Activated effector memory CD4-positive, alpha-beta T cell treated with Interleukin-2 at 50 U/mL for 16 hours (primary cell): ENCODE measurements at places on chromosomes 12 and 14.

DNA sequence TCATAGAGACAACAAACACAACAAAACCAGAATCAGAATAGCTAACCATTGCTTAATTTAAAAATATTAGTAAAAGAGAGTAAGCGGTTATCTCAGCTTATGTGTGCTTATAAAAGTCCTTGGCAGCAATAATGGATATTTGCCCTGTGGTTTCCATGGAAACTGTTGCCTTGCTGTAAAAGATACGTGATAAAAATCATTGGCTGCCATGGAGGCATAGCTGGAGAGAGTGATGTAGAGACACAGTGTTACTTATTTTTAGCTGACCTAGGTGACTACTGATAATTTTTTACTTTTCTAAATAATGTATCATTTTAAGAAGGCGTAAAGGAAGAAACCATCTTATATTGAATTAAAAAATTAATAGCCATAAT lies 92.9 kb downstream of the ERC1 start:
- no peak for DNase-seq

DNA sequence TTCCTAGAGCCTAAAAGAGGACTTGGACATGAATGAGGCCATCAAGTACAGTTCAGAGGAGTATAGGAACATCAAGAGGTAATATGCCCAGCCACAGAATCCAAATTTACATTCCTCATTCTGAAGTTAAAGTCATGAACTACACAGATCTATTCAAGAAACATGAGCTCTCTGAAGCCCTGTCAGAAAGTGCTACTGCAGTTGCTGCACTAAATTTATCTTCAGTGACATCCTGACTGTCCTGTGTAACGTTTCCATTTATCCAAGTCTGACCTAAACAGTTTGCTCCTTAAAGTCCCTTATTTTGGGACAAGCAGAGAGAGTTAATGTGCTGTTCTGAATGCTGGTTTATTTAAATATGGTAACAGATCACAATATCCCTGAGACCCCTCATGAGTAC lies 28.2 kb downstream of the NEK9 start:
- no peak for DNase-seq

- DNase-seq: no peak
Observed at GRCh38 chr14:85417396-85417795, 112.5 kb upstream of the FLRT2 start.

GRCh38 chr12:15899282-15899870 lies 11.8 kb upstream of the DERA start:
- no peak for DNase-seq

DNA sequence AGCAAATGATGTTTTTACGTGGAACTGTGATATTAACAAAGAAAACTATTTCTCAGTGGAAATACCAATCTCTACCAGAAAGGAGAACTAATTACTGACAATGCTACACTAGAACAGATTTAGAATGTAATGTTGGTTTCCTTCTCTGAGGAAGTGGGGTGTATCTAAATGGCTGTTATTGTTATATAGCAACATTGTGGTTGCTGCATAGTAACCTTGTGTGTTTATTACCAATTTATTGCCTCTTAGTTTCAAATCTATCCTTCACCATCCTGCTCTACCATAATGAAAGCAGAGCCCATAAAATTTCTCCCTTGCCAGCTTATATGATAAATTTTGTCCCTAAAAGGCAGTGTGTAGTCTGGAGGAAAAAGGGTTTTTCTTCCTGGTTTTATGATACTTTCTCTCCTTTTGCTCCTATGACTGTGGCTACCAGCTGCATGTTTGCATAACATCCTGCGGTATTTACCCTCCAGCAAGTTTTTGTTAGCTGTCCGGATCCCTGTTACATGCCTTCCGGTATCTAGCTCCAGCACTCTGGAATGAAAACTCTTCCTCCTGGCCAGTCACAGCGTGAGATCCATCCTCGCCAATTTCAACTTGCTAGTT lies 5.7 kb upstream of the KLRK1 start:
- DNase-seq: no peak

- no peak for DNase-seq
Observed at GRCh38 chr14:68479247-68479646, 313.6 kb downstream of the ZFP36L1 start.

DNA sequence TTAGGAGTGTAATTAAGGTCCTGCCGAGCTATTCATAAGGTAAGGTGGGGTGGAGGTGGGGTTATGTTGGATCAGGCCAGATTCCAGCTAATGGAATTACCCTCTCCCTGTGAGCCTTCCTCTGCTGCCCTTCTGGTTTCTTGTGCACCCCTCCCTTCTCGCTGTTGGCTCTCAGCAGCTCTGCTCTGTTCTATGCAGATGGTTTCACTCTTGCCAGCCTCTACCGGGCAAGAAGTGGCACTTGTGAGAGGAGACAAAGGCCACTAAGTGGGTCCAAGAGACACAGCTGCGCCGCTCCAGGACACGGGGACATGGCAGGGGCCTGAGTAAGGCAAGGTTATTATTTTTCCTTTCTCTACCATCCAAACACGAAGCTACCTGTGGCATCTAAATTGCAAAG lies 334.4 kb downstream of the EMP1 start:
- DNase-seq: no peak

DNA sequence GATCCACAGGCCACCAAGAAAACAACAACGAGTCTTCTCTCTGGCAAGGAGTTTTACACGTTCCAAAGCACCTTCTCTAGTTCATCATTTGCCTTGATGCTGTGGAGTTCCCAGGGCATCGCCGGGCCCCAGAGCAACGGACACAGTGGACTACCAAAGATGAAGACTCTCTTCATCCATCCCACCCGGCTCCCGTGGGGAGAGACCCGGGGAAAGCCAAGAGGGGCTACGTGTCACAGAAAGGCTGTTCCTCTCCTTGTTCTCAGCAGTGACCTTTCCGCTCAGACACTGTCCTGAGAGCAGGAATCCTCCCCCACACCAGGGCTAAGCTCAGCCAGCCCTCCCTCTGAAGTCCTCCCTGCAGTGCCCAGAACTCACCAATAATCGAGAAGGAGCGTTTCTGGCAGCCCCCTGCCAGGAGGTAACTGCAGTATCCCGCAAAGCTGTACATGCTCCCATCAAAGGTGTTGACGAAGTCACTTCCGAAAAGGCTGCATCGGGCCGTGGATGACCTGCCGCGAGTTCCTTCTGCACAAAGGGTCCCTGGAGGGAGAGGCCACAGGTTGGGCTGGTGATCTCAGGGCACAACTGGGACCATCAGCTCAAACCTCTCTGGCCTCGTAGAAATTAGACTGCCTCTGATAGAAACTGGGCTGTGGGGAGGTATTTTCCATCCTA lies 3.5 kb downstream of the VWF start:
- DNase-seq: no peak

DNA sequence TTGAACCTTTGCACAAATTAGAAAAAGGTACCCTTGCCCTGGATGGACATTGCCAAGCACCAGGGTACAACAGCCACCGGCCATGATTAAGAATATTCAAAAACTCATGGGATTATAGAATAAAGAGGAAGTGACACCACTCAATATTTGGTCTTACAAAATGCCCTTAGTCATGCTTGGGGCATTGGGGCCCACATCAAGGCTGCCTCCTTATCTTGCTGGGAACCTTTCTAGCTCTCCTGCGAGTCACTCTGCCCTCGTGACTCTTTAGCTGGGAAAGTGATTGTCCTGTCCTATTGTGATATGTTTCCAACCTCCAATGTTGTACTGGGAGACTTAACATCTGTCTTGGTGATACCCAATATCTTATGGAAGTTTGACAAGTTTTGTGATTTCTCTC lies 57.8 kb downstream of the GTF2A1 start:
- DNase-seq: no peak

DNA sequence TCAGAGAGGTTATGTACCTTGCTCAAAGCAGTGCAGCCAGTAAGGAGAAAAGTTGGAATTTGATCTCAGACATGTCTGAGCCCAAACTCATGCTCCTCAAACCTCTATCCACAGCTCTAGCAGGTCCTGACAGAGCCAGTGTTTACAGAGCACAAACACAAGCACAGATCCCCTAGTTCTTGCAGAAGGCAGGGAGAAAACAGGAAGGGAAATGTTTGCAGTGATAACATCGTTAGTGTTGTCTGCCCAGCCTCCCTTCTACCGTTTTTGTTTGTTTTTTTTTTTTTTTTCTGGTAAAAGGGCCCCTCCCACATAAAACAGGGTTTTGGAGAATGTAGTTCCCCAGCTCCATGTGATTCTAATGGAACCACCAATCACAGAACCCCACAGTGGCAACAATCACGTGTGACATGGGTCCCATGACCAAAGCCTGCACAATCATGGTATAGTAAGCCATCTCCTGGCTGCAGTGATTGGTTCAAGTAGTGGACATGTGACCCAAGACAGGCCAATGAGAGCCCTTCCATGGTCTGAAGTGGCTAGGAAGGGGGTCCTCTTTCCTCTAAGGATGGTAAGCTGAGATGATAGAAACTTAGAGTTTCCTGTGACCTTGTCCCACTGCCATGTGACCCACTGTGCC lies 513.4 kb downstream of the MED13L start:
- no peak for DNase-seq

- DNase-seq: peak; percentile 62
Observed at GRCh38 chr12:123075646-123076171, 75.2 kb downstream of the PITPNM2 start.

GRCh38 chr14:64632056-64632455 lies 72.2 kb upstream of the PLEKHG3 start:
- no peak for DNase-seq

GRCh38 chr12:106154751-106155273 lies 16.1 kb upstream of the NUAK1 start:
- no peak for DNase-seq

DNA sequence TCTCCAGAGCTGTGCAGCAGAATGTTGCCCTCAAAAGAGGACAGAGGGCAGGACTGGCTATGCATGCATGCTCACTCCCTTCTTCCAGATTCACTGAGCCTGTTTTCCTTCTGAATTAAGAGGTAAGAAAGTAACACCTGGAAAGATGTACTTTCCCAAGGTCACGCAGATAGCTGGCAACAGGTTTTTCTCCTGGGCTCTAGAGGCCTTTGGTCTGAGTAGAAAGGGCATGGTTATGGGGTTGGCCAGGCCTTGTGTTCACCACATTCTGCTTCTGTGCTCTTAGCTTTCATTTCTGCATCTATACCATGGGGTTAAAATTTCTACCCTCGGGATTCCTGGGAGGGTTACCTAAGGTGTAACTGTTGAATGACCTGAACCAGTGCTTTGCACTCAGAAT lies 57.5 kb downstream of the RASSF3 start:
- no peak for DNase-seq

- no peak for DNase-seq
Observed at GRCh38 chr14:75182821-75183220, 6.4 kb upstream of the TMED10 start.

- DNase-seq: no peak
Observed at GRCh38 chr12:101929365-101930041, 52.1 kb downstream of the DRAM1 start.

DNA sequence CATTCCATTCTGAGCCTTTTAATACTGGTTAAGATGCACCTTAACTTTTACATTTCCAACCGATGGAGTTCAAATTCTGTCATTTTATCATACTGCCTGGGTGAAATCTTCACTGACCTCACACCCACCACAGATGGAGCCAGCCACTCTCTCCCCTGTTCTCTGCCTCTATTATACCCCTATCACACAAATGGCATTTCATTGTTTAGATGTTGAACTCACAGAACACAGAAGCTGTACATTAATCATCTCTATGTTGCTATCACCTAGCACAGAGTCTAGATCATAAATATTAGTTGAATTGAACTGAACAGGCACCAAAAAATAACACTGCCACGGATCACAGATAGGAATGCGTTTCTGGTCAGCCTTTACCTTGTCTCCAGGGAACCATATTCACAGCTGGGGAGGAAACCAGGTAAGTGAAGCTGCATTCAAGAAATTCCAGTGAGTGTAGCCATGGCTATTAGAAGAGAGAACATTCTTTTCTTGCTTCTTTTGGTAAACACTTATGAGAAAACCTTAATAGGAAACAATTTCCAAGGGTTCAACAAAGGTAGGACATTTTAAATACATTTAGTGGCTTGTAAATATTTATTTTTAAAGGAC lies 194.9 kb upstream of the RMST start:
- DNase-seq: no peak

DNA sequence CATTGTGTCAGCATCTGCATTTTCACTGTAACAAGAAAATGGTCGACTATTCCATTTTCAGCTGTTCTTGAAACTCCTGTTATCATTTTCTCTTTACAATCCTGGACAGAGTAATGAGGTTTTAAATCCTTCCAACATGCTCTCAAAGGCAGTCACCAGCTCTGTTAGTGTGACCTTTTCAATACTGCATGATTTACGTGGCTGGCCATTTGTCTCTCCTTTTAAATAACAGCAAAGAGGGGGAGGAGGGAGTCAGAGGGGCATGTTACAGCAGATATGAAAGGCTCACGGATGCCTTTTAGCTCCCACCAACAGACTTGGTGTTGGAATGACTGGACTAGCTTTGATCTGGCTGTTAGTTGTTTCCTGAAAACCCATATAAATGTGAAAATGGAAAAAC lies 1251.2 kb downstream of the AACS start:
- DNase-seq: no peak

GRCh38 chr12:105423921-105424320 lies 93.4 kb downstream of the C12orf75 start:
- DNase-seq: no peak

DNA sequence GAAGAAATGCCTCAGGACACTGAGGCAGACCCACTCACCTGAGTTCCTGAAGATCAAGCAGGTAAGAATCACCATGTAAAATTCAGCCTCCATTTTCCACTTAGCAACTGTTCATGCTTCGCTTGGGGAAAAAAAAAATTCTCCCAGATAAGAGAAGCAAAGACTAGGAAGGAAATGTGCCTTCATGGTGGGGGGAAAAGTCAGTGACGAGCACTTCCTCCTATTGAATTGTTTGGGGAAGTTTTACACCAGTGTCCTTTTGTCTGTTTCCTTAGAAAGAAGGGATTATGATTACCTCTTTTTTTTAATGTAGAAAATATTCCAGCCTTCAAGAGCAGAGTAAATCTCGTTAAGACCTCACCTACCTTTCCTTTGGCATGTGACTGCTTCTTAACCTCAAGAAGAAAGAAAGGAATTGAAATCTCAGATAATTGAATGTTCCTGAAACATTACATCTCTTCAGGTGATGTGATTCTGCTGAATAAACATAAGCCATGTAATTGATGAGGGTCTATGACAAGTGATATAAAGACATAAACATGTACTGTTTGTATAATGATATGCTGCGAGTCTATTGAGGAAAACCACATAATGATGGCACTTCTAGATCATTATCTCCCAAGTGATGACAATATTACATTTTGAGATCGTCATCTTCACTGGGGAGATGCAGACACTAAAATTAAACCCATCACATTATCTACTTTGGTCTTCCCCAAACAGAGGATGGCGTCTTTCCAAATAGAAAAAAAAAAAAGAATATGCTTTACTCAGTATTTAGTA lies at the start of gene PTPRB:
Gene PTPRB, minus strand, starts transcription at position 127 of the 783 bp plus-strand sequence. Its CDS starts 34 bp downstream, at position 93.
- no peak for DNase-seq

- no peak for DNase-seq
Observed at GRCh38 chr12:82351390-82351789, 6.8 kb downstream of the CCDC59 start.
